ENCODE measurements at places on chromosomes 2 and 18. TPM values are rescaled to one million over a fixed set of nuclear protein-coding genes. Genes with fewer than 3 reads are reported as not detected.

GRCh38 chr2:215723631-215724011 is 287.8 kb upstream of the FN1 start:
- no peak for DNase-seq

- DNase-seq, result no peak
These were observed 22.2 kb downstream of the EFR3B start for GRCh38 chr2:25063876-25064660.

DNA sequence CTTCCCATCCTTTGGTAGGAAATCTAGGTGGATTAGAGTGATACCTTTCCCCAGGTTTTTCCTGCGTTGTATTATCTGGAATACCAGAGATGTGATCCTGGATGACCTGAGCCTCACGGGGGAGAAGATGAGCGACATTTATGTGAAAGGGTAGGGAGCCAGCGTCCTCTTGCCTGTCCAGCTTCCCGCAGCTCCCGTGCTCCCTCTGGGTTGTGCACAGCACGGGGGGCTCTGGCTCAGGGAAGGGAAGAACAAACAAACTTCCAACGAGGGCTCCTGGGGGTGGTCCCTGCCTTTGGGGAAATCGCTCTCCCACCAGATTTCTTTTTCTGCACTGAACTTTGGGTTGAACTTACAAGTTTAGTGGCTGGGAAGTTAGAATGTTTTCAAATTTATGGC is 215.7 kb downstream of the DYSF start:
- no peak for DNase-seq

- DNase-seq, result no peak
These were observed 67.6 kb downstream of the SCN1A start for GRCh38 chr2:166060191-166060590.

DNA sequence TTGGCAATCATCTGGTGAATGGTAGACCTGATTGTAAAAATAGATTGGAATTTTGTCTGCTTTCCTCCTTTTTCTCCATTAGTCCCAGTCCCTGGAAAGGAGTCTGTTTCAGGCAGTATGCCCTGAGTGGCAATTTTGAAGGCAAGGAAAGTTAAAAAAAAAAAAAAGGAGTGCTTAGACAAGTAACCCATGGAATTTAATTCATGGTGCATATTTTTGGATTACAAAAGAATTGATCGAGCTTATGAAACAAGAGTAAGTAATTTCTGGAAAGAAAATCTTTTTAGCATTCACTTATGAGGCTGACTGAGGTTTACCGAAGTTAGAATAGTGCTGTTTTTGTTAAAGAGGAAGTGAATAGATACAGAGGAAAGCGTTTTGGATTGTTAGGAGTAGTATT is 29.4 kb upstream of the TMEM178A start:
- no peak for DNase-seq

The VSNL1 gene
- not detected for total RNA-seq

The UGT1A8 gene
- total RNA-seq, result not detected

Data from endothelial cell of umbilical vein (primary cell).